ENCODE measurements at places on chromosomes 1 and 21. TPM values are rescaled to one million over a fixed set of nuclear protein-coding genes. Genes with fewer than 3 reads are reported as not detected.
A peak's percentile ranks its signal among the peaks of the same experiment; 100 is the strongest.

Gene OXCT2
- total RNA-seq: 0.20 TPM

Gene RHOU
- 2.1 TPM for total RNA-seq

DNA sequence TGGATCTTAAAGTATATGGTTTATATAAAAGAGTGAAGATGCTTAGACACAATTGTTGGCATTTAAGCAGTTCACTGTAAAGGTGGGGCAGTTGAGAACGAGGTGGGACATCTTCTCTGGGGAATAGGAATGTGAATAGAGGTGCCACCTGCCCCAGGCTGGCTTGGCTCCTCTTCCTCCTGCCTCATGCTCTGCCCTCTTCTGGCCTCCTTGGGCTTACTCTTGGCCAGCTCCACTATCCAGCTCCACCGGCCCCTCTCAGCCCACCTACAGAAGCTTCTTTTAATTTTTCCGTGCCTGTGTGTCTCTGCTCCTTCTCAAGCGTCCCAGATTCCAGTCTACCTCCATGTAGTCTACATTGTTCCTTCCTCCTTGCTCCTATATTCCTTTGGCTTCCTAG is 122.1 kb downstream of the NUF2 start:
- no peak for ATAC-seq

Gene IQGAP3
- total RNA-seq: 11.8 TPM

Gene ZBTB8B
- not detected for total RNA-seq

DNA sequence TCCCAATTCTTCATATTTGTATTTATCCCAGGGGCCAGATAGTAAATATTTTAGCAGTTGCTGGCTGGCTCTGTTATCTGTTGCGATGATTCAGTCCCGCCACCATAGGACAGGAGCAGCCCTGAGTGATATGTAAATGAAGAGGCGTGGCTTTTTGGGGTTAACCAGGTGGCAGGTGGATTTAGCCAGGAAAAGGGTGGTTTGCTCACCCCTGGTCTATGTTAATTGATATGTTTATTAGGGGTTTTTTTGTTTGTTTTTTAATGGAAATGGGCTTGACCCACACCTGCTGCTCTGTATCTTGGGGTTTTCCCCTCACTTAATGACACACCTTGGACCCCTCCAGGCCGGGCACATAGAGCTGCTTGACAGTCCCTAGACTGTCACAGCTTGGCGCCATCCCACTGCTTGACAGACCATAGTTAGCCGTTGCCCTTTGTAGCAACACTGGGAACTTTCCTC is 62.8 kb downstream of the PIK3CD start:
- ATAC-seq: no peak

- ATAC-seq: no peak
Measured at GRCh38 chr1:206716159-206716869, 31.6 kb downstream of the MAPKAPK2 start.

GRCh38 chr1:21236178-21236577 is 54.1 kb downstream of the ECE1 start:
- ATAC-seq: no peak

- no peak for ATAC-seq
Measured at GRCh38 chr1:190126728-190127127, 350.9 kb downstream of the BRINP3 start.

Gene AMY2A
- not detected for total RNA-seq

DNA sequence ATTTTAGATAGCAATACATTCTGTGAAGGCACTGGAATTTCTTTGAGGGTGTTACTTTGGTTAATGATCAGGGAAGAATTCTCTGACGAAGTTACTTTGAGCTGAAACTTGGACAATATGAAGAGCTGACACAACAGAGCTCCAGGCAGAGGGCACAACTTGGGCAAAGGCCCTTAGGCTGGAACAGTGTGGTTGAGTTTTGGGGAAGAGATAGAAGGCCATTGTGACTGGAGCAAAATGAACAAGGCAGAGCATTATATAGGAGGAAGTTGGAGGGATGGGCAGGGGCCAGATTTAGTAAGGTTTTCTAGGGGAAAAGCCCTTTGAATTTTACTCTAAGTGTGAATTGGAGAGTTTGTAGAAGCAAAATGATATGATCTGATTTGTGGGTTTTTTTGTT is 30.9 kb downstream of the LMO4 start:
- ATAC-seq: no peak

Gene S100A9
- total RNA-seq: 34,355 TPM

Gene CNN3
- 136 TPM for total RNA-seq

Gene RHD
- total RNA-seq: not detected

DNA sequence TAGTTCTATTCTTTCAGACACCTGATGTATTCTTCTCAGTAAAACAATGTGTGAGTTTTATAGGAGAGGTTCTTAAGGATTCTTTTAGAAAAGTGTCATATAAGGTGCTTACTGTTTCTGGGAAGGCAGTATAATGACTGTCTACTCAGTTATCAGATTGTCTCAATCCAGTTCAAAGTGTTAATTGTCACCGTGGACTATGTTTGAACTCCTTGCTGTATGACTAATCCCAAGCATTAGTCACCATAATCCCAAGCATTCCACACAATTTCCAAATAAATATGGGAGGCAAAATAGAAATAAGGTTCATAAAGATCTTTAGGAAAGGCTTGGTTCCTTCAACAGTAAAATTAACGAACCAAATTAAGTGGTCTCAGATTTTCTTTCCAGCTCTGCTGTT is 342.1 kb upstream of the NR5A2 start:
- peak; percentile 57 for ATAC-seq

DNA sequence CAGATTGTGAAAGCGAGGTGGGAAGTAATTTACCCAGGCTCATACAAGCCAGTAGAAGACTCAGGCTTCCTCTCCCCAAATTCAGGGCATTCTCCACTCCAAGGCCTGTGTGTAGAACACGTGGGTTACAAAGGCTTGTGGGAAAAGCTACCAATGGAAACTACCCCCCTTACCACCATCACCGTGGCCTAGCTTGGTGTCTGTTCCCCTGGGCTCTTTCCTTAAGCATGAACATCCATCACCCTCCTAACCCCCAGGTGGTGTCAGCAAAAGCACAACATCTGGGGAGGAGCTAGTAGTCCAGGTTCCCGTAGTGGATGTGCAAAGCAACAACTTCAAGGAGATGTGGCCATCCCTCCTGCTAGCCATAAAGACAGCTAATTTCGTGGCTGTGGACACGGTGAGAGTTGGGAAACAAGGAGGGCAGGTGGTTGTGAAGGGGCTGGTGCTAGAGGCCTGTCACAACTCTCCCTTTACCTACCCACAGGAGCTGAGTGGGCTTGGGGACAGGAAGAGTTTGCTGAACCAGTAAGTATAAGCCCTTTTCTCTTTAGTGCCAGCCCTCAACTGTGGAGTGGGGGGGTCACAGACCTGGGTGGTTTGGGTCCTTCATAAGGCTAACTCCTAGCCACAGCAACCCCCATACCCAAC is 701 bp upstream of the MUTYH start:
- ATAC-seq: no peak

DNA sequence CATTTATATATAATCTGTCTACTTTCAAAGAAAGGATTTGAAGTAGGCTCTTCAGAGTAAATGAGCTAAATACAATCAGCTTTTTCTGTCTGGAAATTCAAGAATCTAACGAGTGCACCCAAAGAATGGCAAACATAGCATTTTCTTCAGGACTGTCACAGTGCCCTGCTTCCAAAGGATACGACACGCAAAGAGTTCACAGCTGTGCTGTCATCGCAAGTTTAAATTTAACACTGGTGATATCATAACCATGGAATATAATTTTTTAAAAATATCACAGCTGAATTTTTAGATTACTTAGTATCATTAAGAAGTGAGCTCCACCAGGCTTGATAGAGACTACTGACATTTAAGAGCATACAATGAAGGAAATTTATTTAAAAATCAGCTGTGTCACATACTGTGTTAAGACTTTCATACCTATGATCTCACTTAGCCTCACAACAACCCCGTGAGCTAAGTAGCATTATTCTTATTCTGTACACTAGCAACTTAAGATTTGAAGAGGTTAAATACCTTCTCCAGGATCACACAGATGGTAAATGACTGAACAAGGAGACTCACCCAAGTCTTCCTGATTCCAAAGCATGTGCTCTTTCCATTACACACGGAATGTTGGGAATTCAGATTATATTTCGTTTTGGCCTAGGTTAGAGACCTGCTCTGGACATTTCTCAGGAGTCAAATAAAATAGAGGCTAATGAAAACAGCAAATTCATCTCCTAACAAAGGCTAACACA is 46.2 kb upstream of the PRRX1 start:
- no peak for ATAC-seq

DNA sequence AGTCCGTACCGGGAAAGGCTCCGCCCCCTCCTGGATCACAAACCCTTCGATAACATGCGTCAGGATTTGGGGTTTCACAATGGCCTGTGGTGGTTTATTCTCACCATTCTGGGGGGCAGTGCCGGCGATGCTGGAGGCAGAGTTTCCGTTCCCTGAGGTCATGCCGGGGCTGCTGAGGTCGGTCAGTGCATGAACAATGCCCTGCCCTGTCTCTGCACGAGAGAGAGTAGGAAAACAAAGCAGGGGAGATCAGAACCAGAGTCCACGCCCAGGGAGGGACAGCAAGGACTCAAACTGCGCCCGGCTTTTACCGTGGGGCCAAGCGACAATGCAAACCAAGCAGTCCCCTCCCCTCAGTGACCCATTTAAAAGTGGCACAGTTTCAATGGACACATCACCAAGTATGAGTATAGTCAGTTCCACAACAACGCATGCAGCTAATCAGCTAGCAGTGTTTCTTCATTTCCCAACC is 13.2 kb upstream of the A3GALT2 start:
- peak; percentile 5 for ATAC-seq

Gene ATP1A2
- 0.80 TPM for total RNA-seq

Gene OR2W3
- not detected for total RNA-seq

DNA sequence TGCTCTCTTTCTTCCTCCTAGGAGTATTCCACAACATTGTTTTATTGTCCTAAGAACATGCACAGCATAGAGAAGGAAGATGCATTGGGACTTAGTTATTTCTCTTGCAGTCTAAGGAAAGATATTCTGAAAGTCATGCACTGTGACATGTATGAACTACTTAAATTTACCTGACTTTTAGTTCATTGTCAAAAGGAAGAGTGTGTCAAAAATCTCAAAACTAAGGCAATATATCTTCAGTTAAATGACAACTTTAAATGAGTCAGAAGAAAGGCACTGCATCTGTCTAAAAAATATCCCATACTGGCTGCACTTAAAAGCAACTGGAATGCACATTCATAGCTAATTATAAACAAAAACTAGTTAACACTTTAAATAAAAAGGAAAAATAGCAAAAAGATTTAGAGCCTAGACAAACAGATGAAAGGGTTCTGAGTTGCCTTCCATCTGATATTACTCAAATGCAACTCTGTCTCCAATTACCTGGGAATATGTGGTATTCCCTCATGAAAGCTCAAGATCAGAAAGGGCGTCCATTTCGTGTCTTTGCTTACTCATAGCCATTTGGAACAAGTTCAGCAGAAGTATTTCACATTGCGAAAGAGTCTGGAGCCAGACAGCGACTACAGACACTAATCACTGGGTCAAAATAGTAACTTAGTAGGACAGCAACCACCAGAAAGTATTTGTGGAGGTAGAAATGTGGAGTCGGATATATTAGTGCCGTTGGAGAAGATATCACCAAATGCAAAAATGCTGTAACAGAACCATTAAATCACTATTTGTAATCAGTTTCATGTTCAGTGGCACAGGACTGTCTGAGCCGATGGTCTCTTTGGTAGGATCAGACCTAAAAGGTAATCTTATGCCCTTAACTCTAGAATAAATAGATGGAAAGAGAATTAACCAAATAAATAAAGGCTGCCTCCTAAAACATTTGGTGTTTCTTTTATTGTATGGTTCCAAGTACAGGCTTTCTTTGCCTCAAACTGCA is 225.7 kb downstream of the GREM2 start:
- ATAC-seq: no peak

GRCh38 chr1:53642607-53643006 is 96.4 kb downstream of the GLIS1 start:
- no peak for ATAC-seq

Gene NPR1
- 1.8 TPM for total RNA-seq

GRCh38 chr1:108560874-108561459 is 1.1 kb downstream of the EEIG2 start:
- ATAC-seq: peak; percentile 70

DNA sequence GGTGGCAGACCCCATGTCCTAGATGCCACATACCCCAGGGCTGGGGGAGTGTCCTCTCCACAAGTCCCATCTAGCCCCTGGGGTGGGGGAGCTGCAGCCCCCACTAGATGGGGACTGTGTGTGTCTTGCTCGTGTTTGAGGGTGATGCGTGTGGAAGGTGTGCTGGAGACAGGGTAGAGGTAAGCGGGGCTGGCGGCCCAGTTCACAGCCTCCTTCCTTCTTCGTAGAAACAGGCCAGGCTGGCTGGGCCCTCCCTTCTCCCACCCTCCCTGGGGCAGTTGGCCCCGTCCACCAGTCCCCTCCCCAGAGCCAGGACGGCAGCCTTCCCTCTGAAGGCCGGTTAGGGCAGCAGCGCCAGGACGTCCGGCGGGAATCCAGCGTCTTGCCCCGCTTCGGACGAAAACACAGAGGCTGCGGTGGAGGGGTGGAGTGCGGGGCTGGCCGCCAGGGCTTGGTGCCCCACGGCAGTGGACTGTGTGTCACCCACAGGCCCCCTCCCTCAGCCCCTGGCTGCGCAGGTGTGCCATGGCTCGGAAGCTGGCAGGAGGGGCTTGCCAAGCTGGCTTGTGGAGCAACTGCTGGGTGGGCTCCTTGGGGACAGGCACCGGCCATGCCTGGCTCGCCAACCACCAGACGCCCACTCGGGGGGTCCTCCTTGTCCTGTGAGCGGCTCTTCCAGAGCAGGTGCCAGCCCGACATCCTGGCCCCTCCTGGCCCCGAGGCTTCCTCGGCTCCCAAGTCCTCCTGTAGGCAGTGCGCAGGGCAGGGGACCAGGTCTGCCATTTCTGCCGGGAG is 3.6 kb downstream of the PRDM16 start:
- ATAC-seq: no peak

Gene SEMA4A
- total RNA-seq: 34.6 TPM

DNA sequence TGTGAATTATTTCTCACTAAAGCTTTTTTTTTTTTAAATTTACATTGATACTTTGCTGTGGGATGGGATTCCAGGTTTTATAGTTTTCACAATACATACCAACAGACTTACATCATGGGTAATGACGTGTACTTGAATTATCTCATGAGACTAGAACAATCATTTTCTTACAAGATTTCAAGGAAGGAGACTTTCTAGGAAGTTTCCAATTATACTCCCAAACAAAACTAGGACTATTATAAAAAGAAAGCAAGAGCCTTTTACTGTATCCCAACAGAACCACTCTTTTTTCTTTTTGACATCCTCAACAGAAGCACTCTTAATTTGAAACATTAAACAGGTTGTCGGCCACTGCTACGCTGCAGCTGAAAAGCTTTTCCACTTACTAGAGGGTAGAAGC is 48.7 kb downstream of the TESK2 start:
- no peak for ATAC-seq

All from esophagus mucosa (tissue), 1 donor.